ENCODE measurements at places on chromosomes 2 and 18.

- peak; percentile 29 for DNase-seq
These were observed 499.0 kb downstream of the CPS1 start for GRCh38 chr2:211055438-211055837.

GRCh38 chr2:123453046-123453700, 571.9 kb upstream of the CNTNAP5 start:
- no peak for DNase-seq

- no peak for DNase-seq
These were observed 3.3 kb downstream of the SH3BP4 start for GRCh38 chr2:234955091-234955591.

GRCh38 chr2:25274868-25275574, 66.7 kb downstream of the DNMT3A start:
- no peak for DNase-seq

- no peak for DNase-seq
These were observed 13.1 kb downstream of the SOS1 start for GRCh38 chr2:39107724-39108273.

DNA sequence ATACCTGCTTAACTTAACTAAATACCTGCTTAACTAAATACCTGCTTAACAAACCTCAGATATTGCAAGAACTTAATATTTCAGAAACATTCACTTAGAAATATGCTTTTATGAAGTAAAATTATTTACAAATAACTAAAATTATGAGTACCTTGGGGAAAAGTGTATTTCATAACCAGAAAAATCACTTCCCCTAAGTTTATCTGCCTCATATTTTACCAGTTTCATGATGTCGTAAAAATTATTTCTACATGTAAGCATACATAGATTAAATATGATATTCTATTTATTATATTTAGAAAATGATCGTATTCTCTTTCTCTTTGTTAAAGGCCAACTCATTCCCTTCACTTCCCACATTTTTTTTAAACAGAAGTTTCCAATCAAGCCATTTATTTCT, 41.5 kb upstream of the DSC1 start:
- DNase-seq, result no peak

DNA sequence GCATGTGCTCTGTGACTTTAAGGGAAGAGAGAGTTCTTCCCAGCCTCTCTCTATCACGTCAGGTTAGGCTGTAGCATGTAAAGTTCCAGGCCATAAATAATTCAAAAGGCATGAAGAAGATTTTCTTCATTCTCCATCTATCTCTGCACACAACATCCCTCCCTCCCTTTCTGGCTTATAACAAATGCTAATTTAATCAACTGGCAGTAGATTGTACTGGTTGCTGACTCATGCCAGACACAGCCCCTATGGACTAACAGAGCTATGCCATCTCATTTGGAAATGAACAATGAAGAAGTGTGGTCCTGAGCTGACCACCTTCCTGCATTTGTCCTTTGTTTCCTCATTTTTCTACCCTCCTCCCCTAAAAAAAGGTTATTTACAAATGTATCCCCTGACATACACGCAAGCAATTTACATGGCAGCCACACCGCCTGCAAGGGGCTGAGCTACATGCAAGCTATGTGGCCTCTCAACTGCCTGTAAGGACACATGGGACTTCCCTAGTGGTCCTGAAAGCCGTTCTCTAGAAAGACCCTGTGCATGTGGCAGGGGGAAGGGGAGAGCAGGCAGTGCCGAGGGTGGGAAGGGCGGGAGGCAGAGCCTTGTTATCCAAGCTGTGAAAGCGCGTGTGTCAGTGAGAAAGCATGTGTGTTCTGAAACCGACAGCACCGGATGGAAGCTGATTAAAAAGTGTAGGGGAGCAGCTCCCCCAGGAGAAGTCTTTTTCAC, 90.9 kb upstream of the KLF7 start:
- DNase-seq, result peak; percentile 52

DNA sequence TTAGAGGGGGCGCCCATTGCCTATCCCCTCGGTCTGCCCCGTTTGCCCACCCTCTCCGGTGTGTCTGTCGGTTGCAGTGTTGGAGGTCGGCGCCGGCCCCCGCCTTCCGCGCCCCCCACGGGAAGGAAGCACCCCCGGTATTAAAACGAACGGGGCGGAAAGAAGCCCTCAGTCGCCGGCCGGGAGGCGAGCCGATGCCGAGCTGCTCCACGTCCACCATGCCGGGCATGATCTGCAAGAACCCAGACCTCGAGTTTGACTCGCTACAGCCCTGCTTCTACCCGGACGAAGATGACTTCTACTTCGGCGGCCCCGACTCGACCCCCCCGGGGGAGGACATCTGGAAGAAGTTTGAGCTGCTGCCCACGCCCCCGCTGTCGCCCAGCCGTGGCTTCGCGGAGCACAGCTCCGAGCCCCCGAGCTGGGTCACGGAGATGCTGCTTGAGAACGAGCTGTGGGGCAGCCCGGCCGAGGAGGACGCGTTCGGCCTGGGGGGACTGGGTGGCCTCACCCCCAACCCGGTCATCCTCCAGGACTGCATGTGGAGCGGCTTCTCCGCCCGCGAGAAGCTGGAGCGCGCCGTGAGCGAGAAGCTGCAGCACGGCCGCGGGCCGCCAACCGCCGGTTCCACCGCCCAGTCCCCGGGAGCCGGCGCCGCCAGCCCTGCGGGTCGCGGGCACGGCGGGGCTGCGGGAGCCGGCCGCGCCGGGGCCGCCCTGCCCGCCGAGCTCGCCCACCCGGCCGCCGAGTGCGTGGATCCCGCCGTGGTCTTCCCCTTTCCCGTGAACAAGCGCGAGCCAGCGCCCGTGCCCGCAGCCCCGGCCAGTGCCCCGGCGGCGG, 1.7 kb downstream of the MYCN start:
- no peak for DNase-seq

DNA sequence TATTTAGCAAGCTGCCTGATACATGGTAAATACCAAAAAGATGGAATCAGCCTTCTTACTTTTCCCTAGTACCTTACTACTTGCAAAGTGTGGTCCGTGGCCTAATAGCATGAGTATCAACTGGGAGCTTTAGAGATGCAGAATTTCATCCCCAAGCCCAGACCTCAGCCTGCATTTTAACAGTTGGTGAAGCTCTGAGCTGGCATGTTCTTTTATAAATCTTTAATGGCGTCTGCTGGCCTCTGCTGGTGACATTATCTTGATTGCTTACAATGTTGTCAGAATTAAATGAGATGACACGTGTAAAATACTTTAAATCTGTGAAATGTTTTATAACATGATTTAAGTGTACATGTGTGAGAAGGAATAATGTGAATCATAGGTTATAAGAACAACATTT, 115.1 kb upstream of the NOSTRIN start:
- peak; percentile 14 for DNase-seq

DNA sequence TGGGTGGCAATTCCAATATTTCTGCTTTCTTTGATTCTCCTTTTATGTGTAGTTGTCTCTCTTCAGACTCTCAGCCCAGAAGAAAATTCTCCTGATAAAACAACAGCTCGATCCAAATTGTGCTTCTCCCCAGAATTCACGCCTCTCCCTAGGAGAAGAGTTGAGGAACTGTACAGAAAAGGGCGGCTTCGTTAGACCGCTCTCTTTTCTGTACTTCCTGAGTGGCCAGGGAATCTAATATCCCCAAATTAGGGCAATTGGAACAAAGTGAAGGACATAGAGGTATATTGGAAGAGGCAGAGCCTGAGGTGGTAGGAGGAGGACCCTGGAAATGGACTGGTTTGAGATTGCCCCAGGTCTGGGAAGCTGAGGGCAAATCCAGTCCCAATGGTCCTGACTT, 5.6 kb downstream of the ADCYAP1 start:
- DNase-seq, result no peak

DNA sequence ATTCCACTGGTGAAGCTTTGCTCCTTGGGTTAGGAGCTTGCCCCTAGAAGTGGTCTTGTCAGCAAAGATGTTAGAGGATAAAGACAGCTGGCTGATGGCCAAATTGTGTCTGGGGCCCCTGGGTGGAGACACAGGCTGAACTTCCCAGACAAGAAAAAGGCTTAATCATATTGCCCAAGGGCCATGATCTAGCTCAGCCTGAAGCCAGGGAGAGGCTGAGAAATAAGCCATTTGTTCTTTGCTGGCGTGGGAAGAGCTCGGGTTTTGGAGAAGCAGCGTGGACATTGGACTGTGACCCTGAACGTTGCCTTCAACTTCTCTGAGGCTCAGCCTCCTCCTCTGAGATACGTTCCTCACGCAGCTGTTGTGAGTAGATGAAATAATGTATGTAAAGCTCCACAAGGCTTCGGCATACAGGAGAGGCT, 153.0 kb downstream of the ZFP36L2 start:
- DNase-seq, result peak; percentile 95

DNA sequence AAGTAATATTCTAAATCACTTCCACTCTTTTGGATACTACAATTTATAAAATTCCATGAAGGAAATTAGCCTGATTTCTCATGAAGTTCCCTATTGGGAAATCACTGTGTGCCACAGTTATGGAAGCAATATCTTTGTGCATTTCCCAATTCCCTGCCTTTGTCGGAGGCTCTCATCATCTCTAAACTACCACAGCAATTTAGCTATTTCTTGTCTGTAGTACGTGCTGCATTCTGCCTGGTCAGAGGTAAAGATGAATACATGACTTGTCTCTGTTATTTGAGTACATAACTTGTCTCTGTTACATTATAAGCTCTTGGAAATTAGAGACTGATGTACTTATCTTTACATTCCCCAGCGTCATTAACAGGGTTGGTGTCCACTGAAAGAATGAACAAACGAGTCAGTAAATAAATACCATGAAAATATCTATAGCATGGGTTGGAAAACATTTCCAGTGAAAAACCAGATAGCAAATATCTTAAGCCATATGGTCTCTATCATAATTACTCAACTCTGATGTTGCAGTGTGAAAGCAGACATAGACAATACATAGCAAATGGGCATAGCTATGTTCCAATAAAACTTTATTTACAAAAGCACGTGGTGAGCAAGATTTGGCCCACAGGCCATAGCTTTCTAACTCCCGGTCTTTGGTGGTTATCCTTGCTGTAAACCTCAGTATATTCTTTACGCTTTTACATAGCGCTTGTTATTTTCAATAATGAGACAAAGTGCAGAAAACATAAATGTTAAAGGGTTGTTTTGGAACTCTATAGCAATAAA, 78.8 kb downstream of the BCL2 start:
- no peak for DNase-seq

GRCh38 chr18:6575908-6576307, 153.6 kb upstream of the ARHGAP28 start:
- no peak for DNase-seq

GRCh38 chr18:6745504-6746031, 16.1 kb downstream of the ARHGAP28 start:
- DNase-seq, result no peak

- DNase-seq, result peak; percentile 79
These were observed 1.0 kb upstream of the ZEB2 start for GRCh38 chr2:144520756-144521487.

- peak; percentile 64 for DNase-seq
These were observed 12.7 kb upstream of the CDH2 start for GRCh38 chr18:28189400-28190239.

- DNase-seq, result no peak
These were observed 79.4 kb upstream of the DNAJC10 start for GRCh38 chr2:182636699-182637098.

DNA sequence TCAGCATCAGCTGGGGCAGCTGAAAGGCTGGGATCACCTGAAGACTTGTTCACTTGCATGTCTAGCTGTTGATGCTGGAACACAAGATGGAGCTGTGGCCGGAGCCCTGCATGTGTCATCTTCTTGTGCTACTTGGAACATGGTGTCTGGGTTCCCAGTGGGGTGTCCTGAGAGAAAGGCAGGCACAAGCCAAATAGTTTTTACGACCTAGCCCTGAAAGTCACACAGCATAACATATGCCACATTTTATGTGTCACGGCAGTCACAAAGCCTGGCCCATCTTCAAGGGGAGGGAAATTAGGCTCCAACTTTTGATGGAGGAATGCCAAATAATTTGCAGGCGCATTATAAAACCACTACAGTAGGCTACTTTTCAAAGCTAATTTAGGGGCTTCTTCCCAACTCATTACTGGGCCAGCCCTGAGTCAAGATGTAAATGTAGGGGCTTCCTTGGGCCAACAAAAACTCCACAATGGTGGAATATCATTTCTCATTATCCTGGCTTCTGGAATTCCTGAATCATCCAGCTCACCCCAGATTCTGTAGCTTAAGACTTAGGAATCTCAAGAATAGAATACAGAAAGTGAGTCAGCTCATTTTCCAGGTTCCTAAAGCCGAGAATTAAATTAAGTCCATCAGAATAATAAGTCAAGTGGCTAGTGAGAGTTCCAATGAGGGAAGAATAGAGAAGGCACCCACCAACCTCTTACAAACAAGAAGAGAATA, 543.0 kb downstream of the TNS1 start:
- DNase-seq, result peak; percentile 21

GRCh38 chr18:35106013-35106844, 65.0 kb downstream of the MAPRE2 start:
- no peak for DNase-seq

- no peak for DNase-seq
These were observed 174.4 kb downstream of the SEPTIN10 start for GRCh38 chr2:109439390-109439786.

- DNase-seq, result no peak
These were observed 15.1 kb upstream of the CYP27C1 start for GRCh38 chr2:127235082-127235702.

- DNase-seq, result no peak
These were observed 7.6 kb upstream of the ESPNL start for GRCh38 chr2:238092486-238093035.

DNA sequence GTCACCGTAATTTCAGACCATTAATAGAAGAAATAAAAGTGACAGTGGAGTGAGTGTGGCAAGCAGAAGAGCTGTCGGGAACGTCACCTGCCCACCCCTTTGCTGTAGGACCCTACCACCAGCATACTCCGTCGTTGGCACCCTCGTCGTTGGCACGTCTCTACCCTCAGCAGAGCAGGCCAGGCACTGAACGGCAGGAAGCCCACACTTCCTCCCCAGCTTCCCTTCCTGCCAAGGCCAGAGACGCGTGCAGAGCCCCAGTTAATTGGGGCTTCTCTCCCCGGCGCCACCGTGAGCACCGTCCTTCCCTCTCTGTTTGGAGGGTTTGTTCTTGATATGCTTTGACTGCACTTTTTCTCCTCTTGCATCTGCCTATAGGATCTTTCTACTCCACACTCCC, 27.0 kb upstream of the NFATC1 start:
- no peak for DNase-seq

DNA sequence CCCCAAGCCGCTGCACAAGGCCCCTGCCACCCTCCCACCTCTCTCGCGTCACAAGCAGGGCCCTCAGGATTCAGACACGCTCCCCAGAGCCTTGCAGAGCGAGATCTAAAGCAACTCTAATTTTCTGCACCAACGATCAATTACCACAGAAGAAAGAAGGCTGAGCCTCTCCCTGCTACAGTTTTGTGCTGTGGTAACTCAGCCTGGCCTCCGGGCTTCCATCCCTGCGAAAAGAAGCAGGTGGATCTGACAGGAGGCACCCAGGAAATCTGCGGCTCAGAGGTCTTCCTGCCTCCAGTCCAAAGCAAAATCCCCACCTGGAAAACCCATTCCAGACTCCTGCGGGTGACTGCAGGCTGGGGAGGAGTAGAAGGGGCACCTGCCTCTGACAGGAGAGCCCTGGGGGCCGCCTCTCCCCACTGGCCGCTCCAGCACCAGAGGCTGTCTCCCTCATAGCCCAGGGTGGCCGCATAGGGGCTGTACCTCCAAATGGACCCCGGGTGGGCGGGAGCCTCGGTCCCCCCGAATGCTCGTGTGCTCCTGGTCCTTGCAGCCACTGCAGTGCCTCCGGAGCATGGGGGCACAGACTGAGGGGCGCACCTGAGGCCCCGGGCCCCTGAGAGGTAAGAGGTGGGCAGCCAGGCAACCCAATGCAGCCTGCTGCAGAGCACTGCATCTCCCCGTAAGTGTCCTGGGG, 31.0 kb downstream of the PXDN start:
- no peak for DNase-seq

GRCh38 chr2:173218326-173219056, 136.2 kb upstream of the CDCA7 start:
- DNase-seq, result no peak
